Stimulated activated naive CD8-positive, alpha-beta T cell treated with anti-CD3 and anti-CD28 coated beads, Interleukin-15, Interleukin-2, amounts not matched to agents 100 U/mL and 50 U/mL, for 24 hours (primary cell): ENCODE measurements at places on chromosomes 11 and 22.

GRCh38 chr11:120781486-120782120 lies 242.3 kb upstream of the TBCEL start:
- DNase-seq, result no peak

DNA sequence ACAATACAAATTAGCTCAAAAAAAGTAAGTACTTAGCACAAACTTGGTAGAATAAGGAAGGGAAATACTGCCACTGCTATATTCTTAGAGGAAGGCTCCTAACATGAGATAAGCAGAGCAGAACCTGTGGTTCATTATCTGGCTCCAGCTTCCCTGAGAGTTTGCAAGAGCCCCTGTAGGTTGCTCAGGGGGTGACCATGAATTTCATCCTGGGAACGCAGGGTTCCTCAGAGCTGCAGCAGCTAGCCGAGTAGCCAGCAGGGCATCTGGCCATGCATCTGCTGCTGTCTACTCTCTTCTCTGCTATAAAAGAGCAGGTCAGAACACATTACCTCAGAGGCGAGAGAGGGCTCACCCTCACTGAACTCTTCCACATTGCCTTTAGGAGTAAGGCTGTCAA lies 67.3 kb downstream of the TRPC6 start:
- no peak for DNase-seq

- no peak for DNase-seq
Measured at GRCh38 chr22:31321421-31321820, 24.7 kb downstream of the PATZ1 start.

DNA sequence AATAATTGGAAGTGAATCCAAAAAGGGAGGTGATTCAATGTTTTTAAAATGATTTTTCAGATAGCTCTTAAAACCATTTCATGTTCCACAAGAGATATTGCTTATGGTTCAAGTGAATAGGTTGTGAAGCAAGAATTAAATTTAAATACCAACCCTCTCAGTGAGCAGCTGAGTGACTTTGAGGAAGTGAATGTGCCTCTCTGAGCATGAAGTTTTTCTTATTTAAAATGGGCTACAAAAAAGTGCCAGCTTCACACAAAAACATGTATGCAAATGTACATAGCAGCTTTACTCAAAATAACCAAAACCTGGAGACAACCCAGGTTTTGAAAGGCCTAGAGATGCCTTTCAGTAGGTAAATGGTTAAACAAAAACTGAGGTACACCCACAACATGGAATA lies 35.5 kb upstream of the GAB4 start:
- DNase-seq, result no peak

DNA sequence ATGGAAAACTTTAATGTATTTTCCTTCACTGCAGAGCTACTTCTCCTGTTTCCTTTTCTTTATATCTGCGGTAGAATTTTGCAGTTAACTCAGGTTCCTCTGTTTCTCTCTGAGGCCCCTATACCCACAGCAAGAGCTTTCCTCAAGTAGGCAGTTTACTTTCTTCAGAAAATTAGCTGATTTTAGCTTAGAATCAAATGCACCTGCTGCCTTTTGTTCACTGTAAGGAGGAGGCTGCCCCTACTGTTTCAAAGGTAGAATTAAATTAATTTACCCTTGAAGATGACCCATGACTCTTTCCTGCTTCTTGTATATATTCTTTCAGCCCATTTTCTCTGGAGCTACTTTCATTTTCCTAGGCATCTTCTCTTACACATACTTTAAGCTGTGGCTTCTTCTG lies 68.7 kb upstream of the GDPD4 start:
- DNase-seq, result no peak

GRCh38 chr22:20111689-20112622 lies 3.9 kb upstream of the RANBP1 start:
- DNase-seq, result no peak

GRCh38 chr22:47046411-47047065 lies 284.1 kb downstream of the TBC1D22A start:
- DNase-seq, result no peak

GRCh38 chr11:8786933-8787332 lies 104.3 kb downstream of the RPL27A start:
- no peak for DNase-seq

DNA sequence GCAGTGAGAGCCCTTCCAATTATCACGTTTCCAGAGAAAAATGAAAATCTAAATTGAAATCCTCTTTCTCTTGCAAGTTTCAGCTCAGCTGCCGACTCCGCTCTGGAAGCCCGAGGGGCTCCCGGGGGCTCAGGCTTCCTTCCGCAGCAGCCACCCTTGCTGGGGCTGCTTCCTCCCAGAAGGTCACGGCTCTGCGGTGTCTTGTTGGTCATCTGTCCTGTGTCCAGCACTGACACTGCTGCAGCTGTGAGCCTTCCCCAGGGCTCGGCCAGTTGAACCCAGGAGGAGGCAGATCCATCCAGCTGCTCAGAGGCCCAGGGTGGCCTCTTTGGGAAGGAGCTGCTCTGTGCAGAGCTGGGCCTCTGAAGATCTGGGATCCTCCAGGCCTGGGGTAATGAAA lies 1337.2 kb downstream of the TBC1D22A start:
- no peak for DNase-seq

DNA sequence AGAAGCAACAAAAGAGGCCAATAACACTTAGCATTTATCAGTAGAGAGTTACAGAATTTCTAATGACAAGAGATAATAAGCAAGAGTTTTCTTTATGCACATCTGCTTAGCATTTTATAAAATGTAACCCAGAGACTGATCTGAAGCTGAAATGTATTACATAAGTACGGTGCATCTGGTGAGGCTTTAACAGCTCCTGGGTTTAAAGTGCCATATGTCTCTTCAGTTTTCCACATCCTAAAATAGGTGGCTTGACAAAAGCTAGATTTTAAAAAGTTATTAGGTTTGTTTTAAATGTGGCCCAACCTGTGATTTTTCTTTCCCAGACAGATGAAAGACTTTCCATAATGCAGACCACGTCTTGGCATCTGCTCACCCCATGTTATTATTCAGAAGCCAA lies 620.7 kb upstream of the ARHGAP42 start:
- DNase-seq, result no peak

GRCh38 chr11:34564807-34565241 lies 51.2 kb upstream of the ELF5 start:
- DNase-seq, result no peak
